ENCODE measurements at places on chromosomes 11 and 22.

DNA sequence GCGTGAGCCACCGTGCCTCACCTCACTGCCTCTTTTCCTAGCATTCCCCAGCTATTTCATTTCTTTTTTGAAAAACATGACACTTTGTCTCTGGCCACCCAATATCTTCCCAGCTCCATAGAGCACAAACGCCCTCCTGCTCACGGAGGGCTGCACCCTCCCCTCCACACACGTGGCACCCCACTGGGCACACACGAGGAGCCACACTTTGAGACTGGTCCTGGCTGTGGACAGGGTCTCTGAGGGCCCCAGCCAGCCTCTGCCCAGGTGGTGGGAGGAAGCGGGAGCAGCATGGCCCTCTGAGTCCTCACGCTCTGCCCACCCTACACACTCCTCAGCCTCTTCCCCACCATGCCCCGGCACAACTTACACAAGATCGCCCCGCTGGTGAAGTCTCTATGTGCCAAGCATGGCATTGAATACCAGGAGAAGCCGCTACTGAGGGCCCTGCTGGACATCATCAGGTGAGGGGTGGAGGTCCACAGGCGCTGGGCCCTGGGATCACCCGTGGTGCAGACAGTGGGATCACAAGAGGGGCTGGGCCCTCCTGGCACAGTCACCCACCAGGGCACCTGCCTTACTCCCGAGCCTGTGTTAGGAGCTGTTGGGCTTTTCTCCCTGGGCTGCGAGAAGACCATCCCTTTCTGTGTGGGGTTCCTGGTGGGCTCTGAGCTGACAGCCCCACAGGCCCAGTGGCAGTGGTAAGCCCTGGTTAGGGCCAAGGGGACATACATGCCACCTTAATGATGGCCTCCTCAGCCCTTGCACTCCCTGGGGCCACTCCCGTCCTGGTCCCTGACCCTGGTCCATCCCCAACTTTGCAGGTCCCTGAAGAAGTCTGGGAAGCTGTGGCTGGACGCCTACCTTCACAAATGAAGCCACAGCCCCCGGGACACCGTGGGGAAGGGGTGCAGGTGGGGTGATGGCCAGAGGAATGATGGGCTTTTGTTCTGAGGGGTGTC lies 26.2 kb downstream of the FADS3 start:
- no peak for DNase-seq

GRCh38 chr11:46299451-46299961 lies 22.0 kb downstream of the CREB3L1 start:
- DNase-seq = no peak

DNA sequence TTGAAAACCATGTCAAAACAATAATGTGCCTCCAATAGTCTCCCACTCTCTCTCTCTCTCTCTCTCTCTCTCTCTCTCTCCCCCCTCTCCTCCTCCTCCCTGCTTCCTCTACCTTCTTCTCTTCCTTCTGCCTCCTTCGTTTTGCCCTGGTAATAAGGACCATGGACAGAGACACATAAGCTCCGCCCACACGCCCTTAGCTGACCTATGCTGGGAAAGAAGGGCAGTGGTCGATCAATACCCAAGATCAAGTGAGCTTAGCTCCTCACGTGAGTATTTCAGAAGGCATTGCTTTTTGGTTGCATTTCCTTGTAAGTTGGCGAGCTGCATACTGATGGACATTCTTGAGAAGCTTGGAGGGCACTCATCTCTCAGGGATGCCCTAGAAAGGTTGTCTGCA lies 194.8 kb downstream of the MIAT start:
- peak; percentile 14 for DNase-seq

DNA sequence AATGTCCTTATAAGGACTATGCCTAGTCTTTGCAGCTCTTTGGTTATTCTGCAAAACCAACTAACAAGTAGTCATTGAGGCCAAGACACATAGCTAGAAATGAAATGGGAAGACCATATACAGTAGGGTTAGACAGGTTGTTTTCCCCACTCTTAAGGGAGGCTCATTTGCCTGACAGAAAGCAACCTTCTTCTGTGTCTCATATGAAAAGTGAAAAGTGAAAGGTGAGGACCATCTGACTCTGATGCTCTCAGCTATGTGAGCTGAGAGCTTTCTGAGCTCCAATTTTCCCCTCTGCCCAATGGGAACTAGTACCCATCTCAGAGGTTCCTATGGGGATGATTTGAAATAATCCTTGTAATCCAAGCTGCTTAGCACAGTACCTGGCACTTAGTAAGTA lies 142.0 kb upstream of the BDNF start:
- DNase-seq = no peak

- no peak for DNase-seq
Measured at GRCh38 chr11:87260811-87261210, 223.1 kb downstream of the TMEM135 start.

GRCh38 chr11:68212421-68213134 lies 518 bp downstream of the KMT5B start:
- DNase-seq = peak; percentile 79

DNA sequence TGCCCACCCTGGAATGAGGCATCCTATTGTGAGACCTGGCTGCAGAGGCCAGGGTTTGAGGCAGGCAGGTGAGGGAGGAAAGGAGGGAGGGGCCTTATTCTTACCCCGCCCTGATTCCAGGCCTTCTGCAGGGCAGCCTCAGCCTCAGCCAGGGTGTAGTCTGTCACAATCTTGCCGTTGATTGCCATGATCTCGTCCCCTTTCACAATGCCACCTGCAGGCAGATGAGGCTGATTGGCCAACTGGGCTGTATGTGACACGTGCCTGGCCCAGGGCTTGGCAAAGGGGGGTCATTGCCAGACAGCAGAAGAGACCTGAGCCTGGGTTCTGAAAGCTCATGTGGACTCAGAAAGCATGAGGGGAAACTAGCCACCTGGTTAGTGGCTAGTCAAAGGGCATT lies 21.4 kb upstream of the ABCC8 start:
- no peak for DNase-seq

- DNase-seq = peak; percentile 72
Measured at GRCh38 chr11:74311352-74311926, at the start of gene P4HA3. P4HA3 (minus strand) TSS chr11:74311640; CDS start chr11:74311611, 29 bp downstream.

GRCh38 chr11:8339592-8340022 lies 75.9 kb upstream of the LMO1 start:
- DNase-seq = no peak

GRCh38 chr11:65448418-65449105 lies 26.0 kb downstream of the NEAT1 start:
- no peak for DNase-seq

- no peak for DNase-seq
Measured at GRCh38 chr22:24037851-24038765, 27.0 kb downstream of the CABIN1 start.

GRCh38 chr11:110125632-110126031 lies 32.4 kb downstream of the ZC3H12C start:
- no peak for DNase-seq

- no peak for DNase-seq
Measured at GRCh38 chr11:85627332-85627997, at the start of gene DLG2. DLG2 (minus strand) TSS chr11:85627344.

- no peak for DNase-seq
Measured at GRCh38 chr11:86303257-86303656, 1.2 kb downstream of the HIKESHI start.

- DNase-seq = no peak
Measured at GRCh38 chr11:34680206-34680605, 59.3 kb downstream of the EHF start.

DNA sequence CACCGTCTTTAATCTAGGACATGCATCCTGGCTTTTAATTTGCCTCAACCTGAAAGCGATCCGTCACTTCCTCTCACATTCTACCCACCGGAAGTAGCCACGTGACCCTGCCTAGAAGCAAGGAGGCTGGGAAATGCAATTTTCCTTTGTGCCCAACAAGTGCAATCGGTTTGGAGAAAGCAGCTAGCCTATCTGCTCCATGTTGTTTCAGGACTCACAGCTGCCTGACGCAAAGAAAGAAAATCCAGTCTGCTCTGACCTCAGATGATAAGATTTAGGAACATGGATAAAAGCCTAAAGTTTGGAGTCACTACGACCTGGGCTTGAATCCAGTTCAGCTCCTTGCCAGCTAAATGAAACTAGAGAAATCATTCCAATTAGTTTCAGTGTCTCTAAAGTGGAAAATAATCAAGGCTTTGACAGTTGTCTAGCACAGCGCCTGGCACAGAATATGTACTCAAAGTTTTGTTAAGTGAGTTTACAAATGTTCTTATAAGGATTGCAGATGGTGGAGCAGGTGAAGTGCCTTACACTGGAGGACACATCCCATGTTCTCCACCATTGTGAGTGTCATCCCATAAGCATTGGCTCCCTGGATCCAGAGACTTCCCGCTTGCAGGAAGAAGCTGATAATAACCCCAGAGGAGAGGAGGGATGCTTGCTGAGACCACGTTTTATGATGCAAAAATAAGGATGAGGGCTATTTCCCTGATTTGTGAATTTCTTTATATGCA lies 553.7 kb downstream of the MN1 start:
- no peak for DNase-seq

DNA sequence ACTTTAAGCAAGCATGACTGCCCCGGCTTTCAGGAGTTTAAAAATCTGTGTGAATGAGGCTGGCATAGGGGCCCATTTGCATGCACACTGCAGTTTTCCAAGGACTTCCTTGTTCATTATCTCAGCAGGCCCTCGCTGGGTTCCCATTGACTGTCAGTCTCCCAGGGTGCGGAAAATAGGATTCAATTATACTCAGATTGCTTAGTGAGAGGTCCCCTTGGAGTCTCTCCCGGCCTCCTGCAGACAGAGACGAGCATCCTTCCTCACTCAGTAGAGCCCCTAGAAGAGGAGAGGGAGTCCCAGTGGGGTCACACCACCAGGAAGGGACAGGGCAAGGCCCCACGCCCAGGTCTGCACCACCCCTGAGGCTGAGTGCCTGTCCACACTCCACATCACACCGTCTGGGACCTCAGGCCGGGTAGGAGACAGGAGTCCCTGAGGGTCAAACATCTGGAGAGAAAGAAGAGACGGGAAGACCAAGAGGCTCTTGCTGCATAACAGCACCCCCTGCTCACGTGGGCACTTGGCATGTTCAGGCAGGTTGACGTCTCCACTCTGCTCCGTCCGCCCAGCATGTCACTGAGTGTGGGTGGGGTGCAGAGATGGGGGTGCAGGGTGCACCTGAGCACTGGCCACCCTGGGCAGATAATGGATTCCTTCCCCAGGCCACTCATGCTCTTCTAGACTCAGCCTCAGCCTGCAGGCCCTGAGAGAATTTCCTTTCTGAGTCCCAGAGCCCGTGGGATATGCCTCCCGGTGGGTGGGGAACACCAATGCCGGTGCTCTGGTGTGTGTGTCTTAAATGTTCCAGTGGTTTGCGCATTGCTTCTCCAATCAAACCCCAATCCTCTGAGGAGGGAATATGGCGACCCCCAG lies 58.8 kb downstream of the MCM5 start:
- DNase-seq = no peak

DNA sequence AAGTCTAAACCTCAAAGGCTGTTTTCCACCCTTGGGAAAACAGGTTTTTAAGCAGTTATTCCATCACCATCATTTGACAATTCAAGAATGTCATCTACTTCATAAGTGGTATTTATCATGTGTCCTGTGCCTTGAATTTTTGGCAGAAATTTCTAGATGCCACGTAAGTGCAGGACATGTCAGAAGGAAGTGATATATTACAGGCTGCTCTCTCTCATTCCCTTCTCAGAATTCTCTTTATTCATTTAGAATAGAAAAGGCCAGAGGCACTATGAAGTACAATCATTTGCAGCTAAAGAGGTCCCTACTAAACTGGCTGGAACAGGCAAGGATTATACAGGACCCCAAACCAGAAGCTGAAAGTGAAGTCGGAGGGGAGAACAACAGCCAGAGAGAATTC lies 11.9 kb downstream of the RBFOX2 start:
- no peak for DNase-seq

GRCh38 chr11:103294516-103294915 lies 185.3 kb downstream of the DYNC2H1 start:
- DNase-seq = no peak

DNA sequence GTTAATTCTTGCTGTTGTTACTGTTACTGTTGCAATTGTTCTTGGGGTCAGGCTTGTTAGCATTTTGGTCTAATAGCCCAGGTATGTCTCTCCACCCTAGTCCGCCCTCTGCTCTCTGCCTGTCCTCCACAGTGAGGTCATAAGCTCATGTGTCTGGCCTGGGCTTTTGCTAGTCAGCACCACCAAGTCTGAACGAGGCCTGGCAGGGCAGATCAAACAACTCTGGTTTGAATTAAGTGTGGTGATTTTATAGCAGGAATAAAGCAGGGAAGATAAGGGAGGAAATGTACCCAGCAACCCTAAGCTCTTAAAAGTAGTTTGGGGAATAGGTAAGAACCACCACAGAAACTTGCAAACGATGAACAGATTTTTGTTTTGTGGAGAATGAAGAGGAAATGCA lies 98.7 kb downstream of the ABTB2 start:
- DNase-seq = no peak

GRCh38 chr11:26704249-26704648 lies 17.6 kb downstream of the SLC5A12 start:
- no peak for DNase-seq

DNA sequence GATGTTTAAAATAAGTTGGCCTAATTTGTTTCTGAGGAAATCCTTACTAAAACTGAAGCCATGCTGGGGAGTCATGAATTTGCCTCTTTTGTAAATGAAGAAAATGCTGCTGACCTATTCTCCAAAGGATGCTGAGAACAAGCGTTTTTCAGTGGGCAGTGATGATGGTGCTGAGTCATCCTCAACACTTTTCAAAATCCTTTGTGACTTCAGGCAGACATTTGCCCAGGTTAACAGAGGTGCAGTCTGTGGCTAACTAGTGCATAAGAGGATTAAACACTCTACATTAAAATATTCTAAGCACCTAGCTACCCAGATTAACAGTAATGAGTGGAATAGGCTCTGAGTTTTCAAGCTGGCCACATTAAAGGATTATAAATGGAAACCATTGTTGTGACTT lies 509.0 kb downstream of the DLG2 start:
- DNase-seq = no peak

DNA sequence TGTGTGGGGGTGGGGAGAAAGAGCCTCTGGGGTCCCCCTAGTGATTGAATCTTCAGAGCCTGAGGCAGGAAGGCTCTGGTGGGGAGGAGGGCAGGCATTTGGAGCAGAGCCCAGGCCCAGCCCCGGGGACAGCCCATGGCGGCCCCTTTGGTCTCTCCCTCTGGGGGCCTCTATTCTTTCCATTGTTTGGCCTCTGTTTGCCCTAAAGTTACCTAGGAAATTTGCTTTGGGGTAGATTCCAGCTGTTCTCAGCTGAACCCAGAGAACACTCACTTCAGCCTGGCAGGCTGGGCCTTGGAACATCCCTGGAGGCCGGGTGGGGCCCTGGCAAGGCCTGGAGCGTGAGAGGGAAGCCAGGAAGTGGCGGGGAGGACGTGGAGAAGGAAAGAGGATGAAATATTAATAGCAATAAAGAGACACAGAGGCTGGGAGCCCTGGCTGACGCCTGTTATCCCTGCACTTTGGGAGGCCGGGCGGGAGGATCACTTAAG lies 22.9 kb upstream of the A4GALT start:
- peak; percentile 82 for DNase-seq

- DNase-seq = no peak
Measured at GRCh38 chr11:11512090-11512489, 109.7 kb downstream of the GALNT18 start.

DNA sequence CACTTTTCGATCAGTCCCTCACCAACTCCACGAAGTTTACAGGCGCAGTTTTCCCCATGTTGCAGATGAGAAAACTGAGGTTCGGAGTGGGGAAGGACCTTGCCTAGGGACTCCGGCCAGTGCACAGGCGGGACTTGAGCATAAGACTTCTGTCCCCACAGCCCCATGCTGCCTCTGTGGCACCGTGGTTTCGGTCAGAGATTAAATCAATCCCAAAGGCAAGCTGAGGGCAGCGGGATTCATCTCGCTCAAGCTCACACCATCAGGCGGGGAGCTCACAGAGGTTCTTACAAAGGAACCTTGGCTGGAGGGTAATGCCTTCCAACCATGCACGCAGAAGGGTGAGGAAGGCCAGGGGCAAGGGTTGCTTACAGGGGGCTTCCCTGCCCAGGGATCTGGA lies 115.5 kb downstream of the PHF21B start:
- DNase-seq = no peak
